Right ventricle myocardium superior (tissue), 1 donor: ENCODE measurements at places on chromosomes 1 and 21. TPM values are rescaled to one million over a fixed set of nuclear protein-coding genes. Genes with fewer than 3 reads are reported as not detected.

Gene SELL
- total RNA-seq, result 0.89 TPM

DNA sequence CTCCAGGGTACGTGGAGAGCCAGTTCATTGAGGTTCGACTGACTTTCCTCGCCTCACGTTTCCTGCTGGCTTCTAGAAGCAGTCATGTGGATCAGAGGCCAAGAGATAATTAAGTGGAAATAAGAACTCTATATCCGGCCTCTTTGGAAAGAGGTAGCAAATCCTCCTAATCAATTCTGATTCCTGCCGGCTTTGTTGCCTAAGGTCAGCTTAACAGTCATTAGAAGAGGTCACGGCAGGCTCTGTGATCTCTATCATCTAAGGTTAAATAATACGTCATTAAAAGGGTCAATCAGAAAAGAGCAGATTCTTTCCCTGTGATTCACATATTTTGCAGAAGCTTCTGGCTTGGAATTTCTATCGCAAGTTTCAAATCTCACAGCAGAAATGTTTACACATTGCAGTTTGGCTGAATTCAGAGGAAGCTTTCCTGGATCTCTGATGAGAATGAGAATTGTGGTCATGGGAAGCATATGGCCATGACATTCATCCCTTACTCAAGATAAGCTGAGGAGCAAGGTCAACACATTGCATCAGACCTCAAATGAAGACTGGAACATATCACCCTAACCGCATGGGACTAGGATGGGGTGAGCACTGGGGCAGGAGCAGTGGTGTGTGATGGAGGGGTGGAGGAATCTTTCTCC lies 189.4 kb downstream of the PBX1 start:
- peak; percentile 56 for DNase-seq

DNA sequence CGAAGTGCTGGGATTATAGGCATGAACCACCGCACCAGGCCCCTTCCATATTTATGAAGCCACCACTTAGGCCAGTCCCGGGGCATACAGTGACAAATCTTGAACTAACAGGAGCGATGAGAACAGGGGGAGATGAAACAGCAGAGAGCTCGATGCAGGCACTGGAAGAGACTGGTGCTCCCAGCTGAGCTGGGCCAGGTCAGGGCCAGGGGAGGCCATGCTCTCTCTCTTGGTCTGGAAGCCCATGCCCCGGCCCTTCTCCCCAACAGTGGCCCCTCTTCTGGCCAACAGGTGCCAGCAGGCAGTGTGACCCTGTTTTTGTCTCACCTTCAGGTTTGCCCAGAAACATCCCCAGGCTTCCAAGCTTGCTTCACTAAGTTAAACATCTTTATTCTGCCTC lies 269.9 kb upstream of the C1orf174 start:
- no peak for DNase-seq

- DNase-seq, result no peak
Measured at GRCh38 chr1:17805869-17806684, 50.9 kb downstream of the ACTL8 start.

DNA sequence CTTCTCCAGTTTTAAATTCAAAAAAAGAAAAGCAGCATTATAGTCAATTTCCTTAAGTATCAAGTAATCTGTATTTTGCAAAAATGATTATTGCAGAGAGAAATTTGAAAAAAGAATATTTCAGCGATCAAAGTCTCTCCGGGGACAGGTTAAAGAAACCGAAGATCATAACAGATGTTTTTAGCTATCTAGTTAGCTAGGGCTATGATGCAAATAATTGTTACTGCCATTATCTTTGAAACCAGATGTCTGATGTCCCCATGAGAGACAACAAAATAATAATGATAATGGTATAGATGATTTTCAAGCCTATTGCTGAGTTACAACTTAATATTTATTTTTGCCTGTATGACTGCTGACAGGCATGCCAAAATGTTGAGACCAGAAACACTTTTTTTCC lies 1326.0 kb downstream of the PLA2G4A start:
- no peak for DNase-seq

DNA sequence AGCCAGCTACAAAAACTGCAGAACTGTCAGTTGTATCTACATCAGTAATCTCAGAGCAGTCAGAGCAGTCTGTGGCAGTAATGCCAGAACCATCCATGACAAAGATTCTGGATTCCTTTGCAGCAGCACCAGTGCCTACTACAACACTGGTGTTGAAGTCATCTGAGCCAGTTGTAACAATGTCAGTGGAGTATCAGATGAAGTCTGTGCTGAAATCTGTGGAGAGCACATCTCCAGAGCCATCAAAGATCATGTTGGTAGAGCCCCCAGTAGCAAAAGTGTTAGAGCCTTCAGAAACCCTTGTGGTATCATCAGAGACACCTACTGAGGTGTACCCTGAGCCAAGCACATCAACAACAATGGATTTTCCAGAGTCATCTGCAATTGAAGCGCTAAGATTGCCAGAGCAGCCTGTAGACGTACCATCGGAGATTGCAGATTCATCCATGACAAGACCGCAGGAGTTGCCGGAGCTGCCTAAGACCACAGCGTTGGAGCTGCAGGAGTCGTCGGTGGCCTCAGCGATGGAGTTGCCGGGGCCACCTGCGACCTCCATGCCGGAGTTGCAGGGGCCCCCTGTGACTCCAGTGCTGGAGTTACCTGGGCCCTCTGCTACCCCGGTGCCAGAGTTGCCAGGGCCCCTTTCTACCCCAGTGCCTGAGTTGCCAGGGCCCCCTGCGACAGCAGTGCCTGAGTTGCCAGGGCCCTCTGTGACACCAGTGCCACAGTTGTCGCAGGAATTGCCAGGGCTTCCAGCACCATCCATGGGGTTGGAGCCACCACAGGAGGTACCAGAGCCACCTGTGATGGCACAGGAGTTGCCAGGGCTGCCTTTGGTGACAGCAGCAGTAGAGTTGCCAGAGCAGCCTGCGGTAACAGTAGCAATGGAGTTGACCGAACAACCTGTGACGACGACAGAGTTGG lies 7.3 kb downstream of the SON start:
- no peak for DNase-seq

Gene CSMD2
- 0.40 TPM for total RNA-seq

GRCh38 chr1:32773018-32773763 lies 44.0 kb downstream of the YARS1 start:
- DNase-seq, result peak; percentile 90

Gene PRDM16
- 14.2 TPM for total RNA-seq

Gene F13B
- not detected for total RNA-seq

- DNase-seq, result no peak
Measured at GRCh38 chr21:37204580-37204979, 62.6 kb downstream of the VPS26C start.

- no peak for DNase-seq
Measured at GRCh38 chr1:44775930-44776729, 790 bp downstream of the RPS8 start.

GRCh38 chr1:215599418-215600074 lies 32.4 kb downstream of the KCTD3 start:
- no peak for DNase-seq

- DNase-seq, result peak; percentile 67
Measured at GRCh38 chr1:155000411-155000725, 2.2 kb upstream of the ZBTB7B start.

Gene ZNF362
- 30.1 TPM for total RNA-seq

DNA sequence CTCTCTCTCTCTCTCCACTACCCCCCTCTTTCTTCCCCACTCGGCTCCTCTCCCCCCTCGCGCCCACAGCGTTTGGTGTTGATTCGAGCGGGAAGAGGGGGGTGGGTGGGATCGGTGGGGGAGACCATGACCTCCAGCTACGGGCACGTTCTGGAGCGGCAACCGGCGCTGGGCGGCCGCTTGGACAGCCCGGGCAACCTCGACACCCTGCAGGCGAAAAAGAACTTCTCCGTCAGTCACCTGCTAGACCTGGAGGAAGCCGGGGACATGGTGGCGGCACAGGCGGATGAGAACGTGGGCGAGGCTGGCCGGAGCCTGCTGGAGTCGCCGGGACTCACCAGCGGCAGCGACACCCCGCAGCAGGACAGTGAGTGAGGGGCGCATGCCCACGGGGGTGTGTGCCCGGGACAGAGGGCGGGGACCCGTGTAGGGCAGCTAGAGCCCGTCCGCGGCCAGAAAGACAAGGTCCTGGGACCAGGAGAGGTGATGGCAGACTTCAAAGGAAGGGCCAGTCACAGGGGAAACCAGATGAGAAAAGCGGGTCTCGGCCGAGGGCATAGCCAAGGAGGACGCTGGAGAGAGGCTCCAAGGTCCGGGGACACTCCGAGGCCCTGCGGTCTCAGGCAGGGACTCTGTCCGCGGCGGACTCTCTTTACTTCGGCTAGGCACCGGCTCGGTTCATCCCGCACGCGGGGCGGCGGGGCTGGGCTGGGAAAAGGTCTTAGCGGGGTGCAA lies at the start of gene PRRX1:
Gene PRRX1, plus strand, starts transcription at position 39 of the 735 bp plus-strand sequence. Its CDS starts 88 bp downstream, at position 127.
- peak; percentile 61 for DNase-seq

DNA sequence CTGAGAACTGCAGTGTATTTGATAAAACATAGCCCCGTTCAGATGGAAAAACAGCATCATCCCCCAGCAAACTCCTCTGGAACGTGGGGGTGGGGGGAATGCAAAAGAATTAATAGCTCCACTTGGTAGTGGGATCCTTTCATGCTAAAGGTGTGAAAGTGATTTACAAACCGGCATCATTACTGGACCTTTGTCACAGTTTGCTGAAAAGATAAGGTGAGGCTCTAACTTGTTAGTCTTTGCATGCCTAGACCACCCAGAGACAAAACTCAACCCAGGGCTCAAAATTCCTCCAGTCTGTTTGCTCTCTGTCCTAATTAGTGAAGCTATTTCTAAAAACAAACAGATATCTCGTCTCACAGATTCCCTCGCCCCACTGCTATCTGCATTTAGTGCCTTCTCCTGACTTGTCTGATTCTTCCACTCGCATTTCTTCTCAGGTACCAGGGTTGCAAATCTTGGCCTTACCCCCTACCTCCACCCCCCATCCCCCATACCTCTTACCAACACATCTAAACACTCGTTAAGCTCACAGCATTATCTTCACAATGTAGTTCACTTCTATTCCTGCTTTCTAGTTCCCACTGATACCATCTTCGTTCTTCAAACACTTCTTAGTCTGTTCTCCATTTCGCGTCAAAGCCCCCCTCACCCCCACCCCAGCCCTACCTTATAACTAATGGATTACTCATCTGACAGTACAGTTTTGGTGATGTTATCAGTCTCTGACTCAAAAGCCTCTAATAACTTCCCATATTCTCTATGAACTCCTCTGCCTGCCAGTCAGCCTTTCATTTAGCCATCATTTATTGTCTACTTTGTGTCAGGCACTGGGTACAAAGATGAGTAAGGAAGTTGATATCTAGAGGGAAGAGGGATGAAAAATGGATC lies 11.8 kb downstream of the IER5 start:
- no peak for DNase-seq
